ENCODE measurements at places on chromosomes 3 and 15. TPM values are rescaled to one million over a fixed set of nuclear protein-coding genes. Genes with fewer than 3 reads are reported as not detected.

GRCh38 chr3:133894353-133895207 is 1.1 kb downstream of the RAB6B start:
- peak overlapping the region; percentile 76 for H3K4me3 ChIP-seq
- H3K27ac ChIP-seq: peak overlapping the region; percentile 3

DNA sequence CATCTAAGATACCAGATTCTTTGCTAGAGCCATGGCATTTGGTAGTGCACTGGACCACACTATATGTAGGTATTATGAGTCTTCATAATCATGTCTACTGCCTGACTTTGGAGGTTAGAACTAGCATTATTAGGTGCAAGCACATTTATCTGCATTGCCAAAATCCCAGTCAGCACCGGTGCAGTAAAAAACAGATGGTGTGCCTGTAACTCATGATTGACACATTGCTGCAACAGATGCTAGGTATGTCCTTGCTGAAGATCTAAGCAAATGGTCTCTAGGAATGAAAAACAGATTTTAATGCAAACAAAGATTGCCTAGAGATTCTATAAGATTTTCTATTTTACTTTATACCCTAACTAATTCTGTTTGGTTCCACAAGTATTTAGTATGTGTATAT is 47.7 kb downstream of the MYO5A start:
- H3K36me3 ChIP-seq: no peaks in the 10 kb centered on the region
- no peaks in the 10 kb centered on the region for H3K27me3 ChIP-seq
- DNase-seq: no peak
- H3K4me3 ChIP-seq: no peak overlapping the region
- H3K4me1 ChIP-seq: no peaks in the 10 kb centered on the region
- no peak overlapping the region for H3K27ac ChIP-seq

GRCh38 chr15:47410247-47410646 is 307.1 kb upstream of the SEMA6D start:
- H3K27ac ChIP-seq: no peak overlapping the region
- H3K4me1 ChIP-seq: no peaks in the 10 kb centered on the region
- H3K36me3 ChIP-seq: no peaks in the 10 kb centered on the region

DNA sequence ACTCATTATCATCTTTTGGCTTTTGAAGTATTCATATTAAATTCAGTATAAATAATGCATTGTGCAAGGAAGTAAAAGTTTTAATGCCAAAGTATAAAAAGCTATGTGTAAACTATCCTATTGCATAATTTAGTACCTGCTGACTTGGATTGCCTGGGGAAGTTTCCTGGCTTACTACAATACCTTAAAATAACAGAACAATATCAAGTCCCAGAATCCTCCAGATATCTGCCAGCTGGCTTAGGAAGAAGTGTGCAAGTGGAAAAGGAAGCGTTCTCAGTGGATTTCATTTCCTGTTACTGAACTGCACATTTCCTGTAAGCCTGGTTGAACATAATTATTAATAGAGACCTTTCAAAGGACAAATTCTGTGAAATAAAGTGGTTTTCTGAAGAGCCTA is 236.7 kb downstream of the ADAMTSL3 start:
- no peak for DNase-seq
- no peak overlapping the region for H3K27ac ChIP-seq
- H3K4me3 ChIP-seq: no peak overlapping the region

DNA sequence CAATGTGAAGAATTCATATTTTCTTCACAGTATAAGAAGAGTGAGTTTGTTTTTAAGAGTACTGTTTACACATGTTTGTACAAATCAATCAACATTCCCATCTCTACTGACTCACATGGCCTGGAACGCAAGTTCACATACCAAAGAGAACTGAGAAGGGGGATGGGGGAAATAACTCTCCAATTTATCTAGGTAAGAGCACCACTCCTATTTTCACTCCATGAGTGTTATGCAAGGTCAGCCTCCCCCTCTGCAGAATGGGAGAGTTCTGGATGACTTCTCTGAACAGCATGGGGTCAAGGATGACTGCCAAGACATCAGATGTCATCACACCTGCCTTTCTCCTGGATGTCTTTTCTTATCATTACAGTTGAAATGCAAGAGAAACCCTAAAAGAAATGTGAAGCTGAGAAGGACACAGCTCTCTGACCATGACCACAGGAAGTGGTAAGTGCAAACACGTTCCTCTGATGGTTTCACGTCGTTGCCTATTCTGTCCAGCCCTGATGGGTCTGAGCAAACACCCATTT is 95.2 kb downstream of the SEMA6D start:
- DNase-seq: peak; percentile 20
- H3K4me3 ChIP-seq: no peak overlapping the region
- H3K27ac ChIP-seq: no peak overlapping the region
- H3K36me3 ChIP-seq: no peaks in the 10 kb centered on the region
- H3K27me3 ChIP-seq: no peaks in the 10 kb centered on the region

DNA sequence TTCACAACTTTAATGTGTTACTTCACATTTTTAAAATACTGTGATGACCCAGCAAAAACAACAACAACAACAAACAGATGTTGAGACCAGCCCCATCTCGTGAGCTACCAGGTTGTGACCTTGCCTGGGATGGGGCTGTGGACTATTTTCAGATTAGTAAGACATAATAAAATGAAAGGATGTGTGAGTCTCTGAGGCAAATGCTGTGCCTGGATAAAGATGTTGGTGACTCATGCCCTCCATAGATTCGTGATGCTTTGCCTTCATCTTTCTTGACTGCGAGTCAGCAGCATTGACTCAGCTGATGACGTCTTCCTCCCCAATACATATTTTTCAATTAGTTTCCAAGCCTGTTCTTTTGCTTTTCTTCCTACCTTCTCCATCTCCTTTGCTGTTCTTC is 453.0 kb upstream of the CFAP20DC start:
- no peak overlapping the region for H3K27ac ChIP-seq
- DNase-seq: no peak
- no peaks in the 10 kb centered on the region for H3K4me1 ChIP-seq
- no peaks in the 10 kb centered on the region for H3K27me3 ChIP-seq

The TAGLN3 gene
- total RNA-seq: not detected

The IQGAP1 gene
- total RNA-seq: 228 TPM
